ENCODE measurements at places on chromosomes 2 and 18. TPM values are rescaled to one million over a fixed set of nuclear protein-coding genes. Genes with fewer than 3 reads are reported as not detected.

IL1RN gene
- not detected for total RNA-seq

GRCh38 chr2:36973320-36973719 lies 7.0 kb upstream of the STRN start:
- no peaks in the 10 kb centered on the region for H3K27me3 ChIP-seq
- no peaks in the 10 kb centered on the region for H3K4me1 ChIP-seq
- H3K36me3 ChIP-seq, result no peaks in the 10 kb centered on the region
- no peak overlapping the region for H3K27ac ChIP-seq
- H3K4me3 ChIP-seq, result no peak overlapping the region

GRCh38 chr2:220167956-220168355 lies 540.5 kb downstream of the SLC4A3 start:
- no peak for DNase-seq
- no peaks in the 10 kb centered on the region for H3K36me3 ChIP-seq
- no peaks in the 10 kb centered on the region for H3K4me1 ChIP-seq

- no peak for DNase-seq
- H3K27ac ChIP-seq, result no peak overlapping the region
- no peak overlapping the region for H3K4me3 ChIP-seq
- H3K4me1 ChIP-seq, result no peaks in the 10 kb centered on the region
- no peaks in the 10 kb centered on the region for H3K36me3 ChIP-seq
Measured at GRCh38 chr2:240627736-240628506, 2.6 kb downstream of the GPR35 start.

GRCh38 chr18:8869696-8870095 lies 164.3 kb downstream of the MTCL1 start:
- DNase-seq, result no peak
- no peaks in the 10 kb centered on the region for H3K4me1 ChIP-seq
- no peaks in the 10 kb centered on the region for H3K27me3 ChIP-seq

IL1R1 gene
- total RNA-seq, result 41.0 TPM

STARD6 gene
- total RNA-seq, result not detected

- no peak for DNase-seq
- peaks cover 5% of the 10 kb centered on the region for H3K36me3 ChIP-seq
- no peaks in the 10 kb centered on the region for H3K4me1 ChIP-seq
Measured at GRCh38 chr2:73780237-73780582, 307 bp upstream of the DUSP11 start.

DNA sequence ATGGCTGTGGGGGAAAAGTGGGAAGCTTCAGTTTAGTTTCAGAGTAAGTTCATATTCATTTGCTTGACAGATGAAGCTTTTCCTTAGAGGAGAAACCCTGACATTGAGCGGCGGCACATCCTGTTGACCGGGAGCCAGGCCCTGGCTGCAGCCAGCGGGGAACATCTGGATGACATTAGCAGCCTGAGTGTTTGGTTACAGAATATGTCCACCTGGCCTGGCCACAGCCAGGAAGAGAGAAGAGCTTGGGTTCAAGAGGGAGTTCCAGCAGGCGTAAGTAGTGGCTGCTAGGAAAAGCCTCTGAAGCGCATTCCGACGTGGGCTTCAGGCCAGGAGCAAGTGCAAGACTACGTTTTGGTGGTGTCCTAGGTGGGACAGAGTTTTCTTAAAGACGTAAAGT lies 144.9 kb upstream of the MYCN start:
- H3K27ac ChIP-seq, result no peak overlapping the region
- H3K4me1 ChIP-seq, result no peaks in the 10 kb centered on the region
- H3K36me3 ChIP-seq, result no peaks in the 10 kb centered on the region

SP5 gene
- total RNA-seq, result 4.6 TPM

PSD4 gene
- 2.5 TPM for total RNA-seq
